Cardiac fibroblast (primary cell): ENCODE measurements at places on chromosomes 6 and 20.
A peak's percentile ranks its signal among the peaks of the same experiment; 100 is the strongest.

- DNase-seq: no peak
Measured at GRCh38 chr20:31617432-31618104, 12.5 kb downstream of the ID1 start.

DNA sequence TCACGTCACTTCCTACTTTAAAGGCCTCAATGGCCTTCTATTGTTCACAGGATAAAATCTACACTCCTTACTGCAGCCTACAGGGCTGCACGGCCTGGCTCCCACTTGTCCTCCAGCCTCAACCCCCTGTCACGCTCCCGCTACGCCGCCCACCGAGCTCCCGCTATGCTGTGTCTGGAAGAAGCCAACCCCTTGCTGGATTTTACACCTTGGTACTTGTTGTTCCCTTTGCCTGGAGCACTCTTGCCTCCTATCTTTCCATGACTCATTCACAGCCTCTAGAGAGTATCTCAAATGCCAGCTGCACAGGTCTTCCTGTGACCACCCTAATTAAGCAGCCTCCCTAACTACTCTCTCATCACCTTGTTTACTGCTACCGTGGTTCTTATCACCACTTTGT lies 259.9 kb downstream of the PRKN start:
- DNase-seq: no peak

GRCh38 chr6:23184351-23184750 lies 615.0 kb downstream of the HDGFL1 start:
- no peak for DNase-seq

DNA sequence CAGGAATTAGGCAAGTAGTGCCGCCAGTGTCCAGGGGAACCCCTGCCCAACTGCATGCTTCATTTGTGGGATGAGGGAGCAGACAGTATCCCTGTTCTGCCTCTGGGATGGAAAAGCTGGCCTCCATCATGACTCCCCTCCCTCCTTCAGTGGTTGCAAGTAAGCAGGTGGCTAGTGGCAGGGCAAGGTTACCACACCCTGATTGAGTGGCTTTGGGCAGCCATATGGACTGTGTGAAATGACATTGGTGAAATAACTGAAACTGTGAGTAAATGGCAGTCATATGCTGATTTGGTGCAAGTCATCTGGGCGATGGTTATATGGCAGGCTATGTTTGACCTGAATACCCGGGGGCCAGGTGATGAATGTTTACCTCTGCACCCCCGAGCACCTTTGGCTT lies 33.0 kb downstream of the HDDC2 start:
- no peak for DNase-seq

- no peak for DNase-seq
Measured at GRCh38 chr6:65706436-65706835, 590 bp downstream of the EYS start.

- DNase-seq: no peak
Measured at GRCh38 chr6:140011537-140011936, 637.1 kb upstream of the CITED2 start.

DNA sequence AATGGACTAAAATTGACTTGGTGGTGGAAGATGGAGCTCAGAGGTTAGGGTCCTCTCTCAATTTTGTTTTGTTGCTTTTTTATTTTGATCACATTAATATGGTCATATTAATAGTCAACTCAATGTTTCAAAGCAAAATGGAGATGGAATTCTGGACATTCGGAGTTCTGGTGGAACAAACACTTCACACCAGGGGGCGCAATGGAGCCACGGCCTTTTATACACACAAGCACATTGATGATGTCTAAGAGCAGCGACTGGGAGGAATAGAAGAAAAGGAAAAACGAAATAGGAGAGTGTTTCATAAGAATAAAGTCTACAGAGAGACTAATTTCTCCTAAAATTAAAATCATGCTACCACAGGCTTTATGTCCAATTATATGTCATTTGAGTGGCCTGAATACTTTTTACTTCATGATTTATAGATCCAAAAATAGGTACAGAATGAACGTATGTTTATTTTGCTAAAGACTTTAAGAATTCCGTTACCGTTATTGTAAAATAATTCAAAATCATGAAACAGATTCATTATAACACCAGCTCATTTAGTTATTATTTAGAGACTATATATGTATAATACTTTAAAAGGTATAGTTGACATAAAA lies 197.6 kb upstream of the SASH1 start:
- peak; percentile 79 for DNase-seq

GRCh38 chr6:42871711-42872110 lies 7.7 kb upstream of the RPL7L1 start:
- no peak for DNase-seq

GRCh38 chr6:12637960-12638641 lies 78.5 kb upstream of the PHACTR1 start:
- peak; percentile 73 for DNase-seq

GRCh38 chr6:11214084-11214833 lies 18.2 kb downstream of the NEDD9 start:
- DNase-seq: no peak

- DNase-seq: peak; percentile 85
Measured at GRCh38 chr20:22339091-22339881, 245.1 kb downstream of the FOXA2 start.

DNA sequence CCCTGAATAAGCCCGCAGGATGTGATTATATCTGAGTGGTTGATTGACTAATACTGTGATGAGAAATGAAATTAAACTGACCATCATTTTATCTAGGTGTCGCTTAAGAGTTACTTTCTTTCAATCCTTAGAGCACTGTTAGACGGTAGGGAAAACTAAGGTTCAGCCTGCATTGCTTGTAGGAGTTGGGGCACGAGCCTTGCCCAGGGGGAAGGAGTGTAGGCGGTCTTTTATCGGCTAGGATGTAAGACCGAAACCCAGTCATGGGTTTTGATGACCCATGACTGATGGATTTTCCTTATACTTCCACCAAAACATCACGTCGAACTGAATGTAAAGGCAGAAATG lies 392 bp upstream of the TASP1 start:
- no peak for DNase-seq

DNA sequence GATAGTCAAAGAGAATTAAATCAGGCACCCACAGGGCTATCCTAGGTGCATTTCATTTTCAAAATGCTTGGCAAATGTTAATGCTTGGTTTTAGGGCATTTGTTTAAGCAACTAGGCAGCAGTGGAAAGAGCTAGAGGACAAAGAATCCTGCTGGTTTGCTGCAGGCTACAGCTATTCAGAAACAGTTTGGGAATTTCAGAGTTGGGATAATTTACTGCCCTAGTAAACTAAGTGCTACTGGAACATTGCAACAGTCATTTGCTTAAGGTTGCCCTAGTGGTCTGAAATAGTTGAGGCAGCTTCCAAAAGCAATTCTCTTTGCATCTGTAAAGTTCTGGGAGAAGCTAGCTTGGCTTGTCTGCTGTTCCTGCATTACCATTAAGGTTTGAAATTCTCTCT lies 312.7 kb downstream of the LAMA2 start:
- DNase-seq: no peak
